ENCODE measurements at places on chromosomes 4 and X.
A peak's percentile ranks its signal among the peaks of the same experiment; 100 is the strongest.

DNA sequence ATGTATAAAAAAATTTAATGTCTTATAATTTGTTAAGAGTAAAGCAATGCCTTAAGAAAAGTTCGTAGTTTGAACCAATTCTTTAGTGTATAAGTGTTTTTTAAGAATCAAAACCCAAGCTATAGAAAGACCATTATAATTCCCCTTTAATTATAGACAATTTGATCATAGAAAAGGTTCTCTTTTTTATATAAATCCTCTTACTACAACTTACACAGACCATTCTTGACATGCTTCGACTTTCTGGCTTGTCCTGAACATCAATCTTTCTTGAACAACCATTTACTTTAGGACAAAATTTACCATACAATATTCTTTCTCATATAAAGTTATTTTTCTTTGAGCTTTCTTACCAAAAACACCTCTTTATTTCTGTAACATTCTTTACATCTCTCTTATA, 330.5 kb upstream of the SPANXN1 start:
- no peak for DNase-seq

DNA sequence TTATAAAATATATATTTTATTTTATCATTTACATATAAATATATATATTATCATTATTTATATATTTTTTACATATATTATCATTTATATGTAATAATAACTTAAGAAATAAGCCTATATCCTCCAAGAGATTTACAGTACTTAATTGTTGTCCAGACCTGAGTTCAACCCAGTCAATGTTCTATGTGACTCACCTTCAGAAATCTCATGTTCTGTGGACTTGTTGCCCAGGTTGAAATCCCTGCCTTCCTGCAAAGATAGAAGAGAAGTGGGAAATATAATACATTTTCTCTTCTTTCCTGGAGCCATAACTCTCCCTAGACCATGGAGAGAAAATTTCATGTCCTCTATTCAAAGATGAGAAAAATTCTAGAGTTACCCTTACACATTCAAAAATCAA, 247.3 kb downstream of the PARM1 start:
- no peak for DNase-seq

GRCh38 chrX:101485212-101485949, at the start of gene ARMCX4:
TSS of gene ARMCX4 (plus strand) at chrX:101485456. CDS start at chrX:101488590, 3,134 bp downstream.
- DNase-seq, result no peak

DNA sequence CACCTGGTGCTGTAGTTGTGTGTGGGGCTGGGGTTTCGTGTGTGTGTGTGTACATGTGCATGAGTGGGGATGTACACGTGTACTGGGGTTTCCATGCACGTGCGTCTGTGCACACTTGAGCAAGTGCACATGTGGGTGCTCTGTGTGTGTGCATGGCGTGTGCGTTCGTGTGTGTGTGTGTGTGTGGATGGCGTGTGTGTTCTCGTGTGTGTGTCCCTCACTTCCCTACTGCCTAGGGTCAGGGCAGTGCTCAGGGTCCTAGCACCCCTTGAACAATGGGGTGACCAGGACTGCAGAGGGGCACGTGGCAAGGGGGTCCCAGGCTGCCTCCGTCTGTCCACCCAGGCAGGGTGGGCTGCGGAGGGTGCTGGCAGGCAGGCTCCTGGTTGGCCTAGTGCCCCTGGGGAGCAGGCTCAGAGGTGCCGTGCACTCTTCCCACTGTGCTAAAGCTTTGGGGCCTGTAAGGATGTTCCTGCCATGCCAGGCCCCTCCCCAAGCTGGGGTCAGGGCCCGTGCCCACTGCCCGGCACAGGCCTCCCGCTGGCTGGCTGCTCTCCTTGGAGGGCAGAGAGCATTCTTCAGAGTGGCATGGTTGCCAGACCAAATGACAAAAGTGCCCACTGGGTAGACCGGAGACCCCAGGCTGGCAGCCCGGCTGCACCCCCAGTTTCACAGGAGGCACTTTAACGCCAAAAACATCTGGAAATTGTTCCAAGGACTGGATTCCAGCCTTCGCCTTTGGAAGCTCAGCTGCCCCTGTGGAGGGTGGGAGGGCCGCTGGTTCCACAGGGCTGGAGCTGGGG, 29.1 kb downstream of the FGFRL1 start:
- DNase-seq, result no peak

DNA sequence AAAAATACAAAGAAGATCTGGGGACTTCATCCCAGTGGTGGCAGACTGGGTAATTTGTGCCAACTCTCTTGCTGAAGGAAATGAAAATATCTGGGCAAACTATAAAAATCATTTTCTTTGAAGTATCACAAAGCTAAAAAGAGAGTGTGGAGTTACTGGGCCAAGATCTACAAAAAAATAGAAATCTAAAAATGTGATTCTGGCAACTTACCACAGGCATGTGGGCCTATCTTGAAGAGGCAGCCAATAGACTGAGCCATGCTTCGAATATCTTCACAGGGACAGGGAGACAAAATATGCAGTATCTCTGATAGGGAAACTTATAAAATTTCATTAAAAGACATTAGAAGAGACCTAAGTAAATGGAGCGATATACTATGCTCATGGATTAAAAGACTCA, 168.8 kb downstream of the RCHY1 start:
- no peak for DNase-seq

DNA sequence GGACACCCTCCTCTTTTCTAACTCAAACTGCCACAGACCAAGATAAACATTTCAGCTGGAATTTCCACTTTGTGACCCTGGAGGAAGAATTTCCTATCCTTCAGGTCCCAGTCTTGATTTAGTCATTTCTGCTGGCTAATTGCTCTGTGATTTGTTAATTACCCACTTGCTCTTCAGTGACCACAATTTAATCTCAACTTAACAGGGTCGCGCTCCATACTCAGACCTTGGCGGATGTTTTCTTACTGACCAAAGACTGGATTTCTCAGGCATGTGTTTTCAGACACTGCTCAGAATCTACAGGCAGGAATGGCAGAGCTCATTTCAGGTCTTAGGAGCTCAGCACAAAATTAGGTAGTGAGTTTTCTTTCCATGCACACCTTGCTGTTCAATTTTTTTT, 188.9 kb downstream of the ASMT start:
- DNase-seq, result no peak

GRCh38 chr4:98446499-98447375, 185.6 kb downstream of the RAP1GDS1 start:
- DNase-seq, result peak; percentile 44

GRCh38 chrX:134368126-134368525, 91.8 kb upstream of the HPRT1 start:
- DNase-seq, result no peak

DNA sequence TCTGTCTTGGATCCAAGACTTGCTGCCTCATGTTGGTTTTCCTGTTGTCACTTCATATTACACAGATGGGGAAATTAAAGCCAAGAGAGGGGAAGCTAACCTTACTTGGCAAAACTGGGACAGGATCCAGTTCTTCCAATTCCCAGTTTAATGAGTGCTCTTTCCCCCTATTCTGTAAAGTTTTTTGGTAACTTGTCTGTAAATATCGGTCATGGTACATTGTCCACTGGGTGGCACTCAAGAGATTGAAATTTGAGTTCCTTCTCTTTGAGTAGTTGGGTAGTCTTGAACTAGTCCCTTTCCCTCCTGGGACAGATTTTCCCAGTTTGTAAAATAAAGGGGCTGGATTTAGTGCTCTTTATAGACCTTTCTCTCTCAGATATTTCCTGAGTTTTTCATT, 12.4 kb upstream of the EOLA2 start:
- no peak for DNase-seq

DNA sequence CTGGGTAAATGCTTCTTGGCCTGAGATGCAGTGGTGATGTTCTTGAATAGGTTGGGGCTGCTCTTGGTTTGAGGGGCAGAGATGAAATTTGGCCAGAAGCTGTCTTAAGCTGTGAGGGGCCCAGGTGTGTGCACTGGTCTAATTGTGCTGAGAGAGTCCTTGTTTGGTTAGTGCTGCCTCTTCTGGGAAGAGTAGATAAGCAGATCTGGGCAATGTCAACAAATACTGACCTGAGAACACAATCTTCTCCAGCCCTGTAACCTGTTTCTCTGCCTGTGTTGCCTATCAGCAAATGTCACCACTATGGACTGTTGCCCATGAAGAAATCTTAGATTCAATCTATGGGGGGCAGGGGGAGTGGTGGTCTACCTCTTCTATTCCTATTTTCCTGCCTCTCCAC, 17.2 kb upstream of the USP27X start:
- DNase-seq, result no peak

DNA sequence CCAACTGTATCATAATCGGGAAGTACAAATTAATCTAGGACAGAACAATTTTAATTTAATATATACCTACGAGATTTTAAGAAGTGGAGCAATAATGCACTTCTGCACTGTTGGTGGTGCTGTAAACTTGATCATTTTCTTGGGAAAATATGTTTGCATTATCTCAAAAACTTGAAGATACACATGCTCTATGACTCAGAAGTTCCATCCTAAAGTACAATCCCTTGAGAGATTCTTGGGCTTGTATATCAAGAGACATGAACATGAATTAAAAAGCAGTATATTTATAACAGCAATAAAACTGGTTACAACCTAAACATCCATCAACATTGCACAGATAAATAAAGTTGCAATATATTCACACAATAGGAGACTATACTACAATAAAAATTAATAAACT, 168.8 kb downstream of the CLCN4 start:
- no peak for DNase-seq

GRCh38 chr4:85446141-85446861, 28.6 kb upstream of the ARHGAP24 start:
- DNase-seq, result no peak

- DNase-seq, result no peak
Measured at GRCh38 chrX:38799995-38800580, 1.2 kb upstream of the MID1IP1 start.

DNA sequence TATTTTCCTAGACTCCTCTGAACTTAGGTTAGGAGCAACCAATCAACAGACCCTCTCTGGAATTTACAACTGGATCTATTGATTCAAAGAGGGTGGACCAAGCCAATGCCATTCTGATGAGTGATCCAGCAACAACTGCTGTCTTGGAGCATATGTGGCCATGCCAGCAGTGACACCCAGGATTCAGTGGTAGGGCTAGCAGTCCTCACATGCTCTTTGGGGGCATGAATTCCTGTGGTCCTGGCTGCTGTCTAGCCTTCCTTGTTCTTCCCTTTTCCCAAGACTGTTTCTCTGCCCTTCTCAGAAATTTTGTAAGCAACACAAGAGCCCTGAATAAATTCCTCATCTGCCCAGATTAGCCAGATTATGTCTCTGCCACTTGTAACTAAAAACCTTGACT, 61.5 kb upstream of the GATB start:
- DNase-seq, result no peak

DNA sequence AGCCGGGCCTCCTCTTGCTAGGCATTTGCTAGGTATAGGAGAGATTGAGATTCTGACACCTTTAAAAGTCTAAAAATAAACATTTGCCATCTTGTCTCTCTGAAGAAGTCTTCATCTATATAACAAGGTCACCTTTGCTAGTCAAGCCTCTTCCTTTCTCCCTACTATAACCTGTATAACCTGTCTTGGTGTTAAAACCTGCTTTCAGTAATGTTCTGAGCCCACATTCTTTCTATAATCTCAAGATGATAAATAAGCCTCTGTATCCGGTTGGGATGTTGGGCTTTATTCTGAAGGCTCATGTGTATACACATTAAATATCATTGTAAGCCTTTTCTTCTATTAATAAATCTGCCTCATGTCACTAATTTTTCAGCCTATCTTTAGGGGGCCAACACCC, 10.2 kb downstream of the ASIC5 start:
- DNase-seq, result no peak

- DNase-seq, result no peak
Measured at GRCh38 chr4:15149839-15150592, 147.7 kb downstream of the CPEB2 start.

DNA sequence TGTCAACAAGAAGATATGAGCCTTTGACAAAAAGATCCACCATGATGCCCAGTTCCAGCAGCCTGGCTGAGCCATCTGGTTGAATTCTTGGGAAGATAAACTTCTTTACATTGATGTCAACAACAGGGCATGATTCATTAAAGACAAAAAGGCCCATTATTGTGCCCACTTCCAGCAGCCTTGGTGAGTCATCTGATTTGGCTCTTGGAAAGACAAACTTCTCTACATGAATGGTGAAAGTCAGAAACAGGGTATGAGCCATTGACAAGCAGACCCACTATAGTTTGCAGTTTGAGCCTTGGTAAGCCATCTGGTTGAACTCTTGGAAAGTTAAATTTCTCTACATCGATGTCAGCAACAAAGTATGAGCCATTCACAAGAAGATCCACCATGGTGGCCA, 4.1 kb upstream of the CSF2RA start:
- DNase-seq, result no peak

DNA sequence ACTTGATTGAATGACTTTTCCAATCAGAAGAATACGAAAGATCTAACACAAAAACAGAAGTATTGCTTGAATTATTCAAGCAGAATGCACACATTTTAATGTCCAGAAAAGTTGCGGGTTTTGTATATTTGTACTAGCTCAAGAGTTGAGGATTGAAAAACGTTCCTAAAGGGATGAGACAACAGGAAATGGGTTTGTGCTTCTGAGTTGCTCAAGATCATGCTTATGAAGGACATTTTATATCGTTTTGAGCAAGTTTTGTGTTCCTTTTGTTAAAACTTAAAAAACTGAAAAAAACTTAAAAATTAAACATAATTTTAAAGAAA, 353 bp upstream of the SMIM10 start:
- DNase-seq, result no peak

GRCh38 chrX:46325312-46325877, 219.8 kb downstream of the ZNF674 start:
- peak; percentile 7 for DNase-seq

DNA sequence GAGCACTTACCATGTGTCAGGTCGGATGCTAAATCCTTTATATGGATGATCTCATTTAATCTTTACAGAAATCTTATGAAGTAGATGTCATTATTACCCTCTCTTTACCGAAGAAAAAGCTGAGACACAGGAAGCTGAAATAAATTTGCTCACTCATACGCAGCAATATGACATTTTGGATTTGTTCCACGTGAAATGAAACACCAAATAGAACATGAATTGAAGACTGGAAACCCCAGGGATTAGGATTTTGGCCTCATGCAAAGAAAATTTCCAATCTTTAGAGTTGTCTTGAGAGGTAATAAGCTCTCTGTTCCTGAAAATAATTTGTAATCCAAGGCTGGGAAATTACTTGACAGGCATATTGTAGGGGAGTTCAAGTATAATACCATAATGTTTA, 354.4 kb upstream of the CLNK start:
- no peak for DNase-seq

- DNase-seq, result no peak
Measured at GRCh38 chrX:149962859-149963757, 24.8 kb upstream of the EOLA2 start.

GRCh38 chr4:16066586-16067128, 17.2 kb downstream of the PROM1 start:
- no peak for DNase-seq

- DNase-seq, result no peak
Measured at GRCh38 chr4:184318852-184319251, 101.2 kb upstream of the ENPP6 start.

- DNase-seq, result no peak
Measured at GRCh38 chr4:86441175-86441936, 81.5 kb upstream of the MAPK10 start.

Data from stimulated activated CD8-positive, alpha-beta memory T cell treated with anti-CD3 and anti-CD28 coated beads, Interleukin-4, amount 100 ng/mL, for 1 hour (primary cell).